ENCODE measurements at places on chromosomes 3 and 15.

- DNase-seq, result no peak
These were observed 1.0 kb upstream of the MGA start for GRCh38 chr15:41659190-41659589.

GRCh38 chr15:41564286-41564959, 5.4 kb downstream of the TYRO3 start:
- no peak for DNase-seq

DNA sequence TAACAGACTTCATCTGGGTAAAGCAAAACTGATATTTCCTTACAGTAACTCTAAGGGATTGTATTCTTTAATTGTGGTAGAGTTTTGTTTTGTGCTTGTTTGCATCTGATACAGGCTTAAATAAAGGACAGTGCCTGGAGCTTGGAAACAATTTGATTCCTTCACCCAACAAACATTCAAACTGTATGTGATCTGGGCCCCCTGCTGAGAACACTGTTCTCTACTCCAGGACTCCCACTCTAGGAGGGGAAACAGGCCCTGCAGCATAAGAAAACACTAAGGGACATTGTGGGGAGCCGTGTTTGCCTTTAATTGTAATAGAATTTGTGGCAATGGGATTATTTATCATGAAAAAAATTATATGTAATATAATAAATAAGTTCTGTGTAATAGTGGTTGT, 56.9 kb downstream of the CTDSPL start:
- DNase-seq, result no peak

DNA sequence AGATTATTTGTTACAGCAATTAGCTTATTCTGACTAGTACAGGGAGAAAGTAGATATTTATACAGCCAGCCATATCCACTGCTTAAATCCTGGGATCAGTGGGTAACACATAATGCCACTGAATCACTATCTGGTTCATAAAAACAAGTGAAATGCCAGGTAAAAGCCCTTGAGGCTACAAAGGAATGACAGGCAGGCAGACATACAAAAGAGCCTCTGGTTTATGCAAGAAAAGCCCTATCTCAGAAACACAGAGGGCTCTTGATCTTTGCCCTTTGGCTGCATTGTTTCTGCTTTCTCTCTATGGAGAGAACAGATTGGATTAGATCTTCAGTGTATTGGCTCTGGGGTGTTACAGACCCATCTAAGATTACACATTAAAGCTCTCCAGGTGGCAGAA, 115.4 kb upstream of the GADL1 start:
- DNase-seq, result no peak

DNA sequence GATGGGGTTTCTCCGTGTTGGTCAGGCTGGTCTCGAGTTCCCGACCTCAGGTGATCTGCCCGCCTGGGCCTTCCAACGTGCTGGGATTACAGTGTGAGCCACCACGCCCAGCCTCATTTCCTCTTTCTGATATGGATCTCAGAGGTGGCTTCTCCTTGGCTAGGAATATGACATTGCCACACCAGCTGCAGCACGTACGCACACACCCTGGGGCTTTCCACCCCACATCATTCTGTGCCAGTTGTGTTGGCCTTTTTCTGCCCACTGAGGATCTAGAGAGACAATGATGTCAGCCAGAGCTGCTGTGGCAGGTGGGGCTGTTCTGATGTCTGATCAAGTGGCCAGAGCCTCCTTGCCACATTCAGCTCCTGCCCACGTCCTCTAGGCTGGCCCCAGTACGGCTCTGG, 29.0 kb downstream of the TMEM45A start:
- no peak for DNase-seq

DNA sequence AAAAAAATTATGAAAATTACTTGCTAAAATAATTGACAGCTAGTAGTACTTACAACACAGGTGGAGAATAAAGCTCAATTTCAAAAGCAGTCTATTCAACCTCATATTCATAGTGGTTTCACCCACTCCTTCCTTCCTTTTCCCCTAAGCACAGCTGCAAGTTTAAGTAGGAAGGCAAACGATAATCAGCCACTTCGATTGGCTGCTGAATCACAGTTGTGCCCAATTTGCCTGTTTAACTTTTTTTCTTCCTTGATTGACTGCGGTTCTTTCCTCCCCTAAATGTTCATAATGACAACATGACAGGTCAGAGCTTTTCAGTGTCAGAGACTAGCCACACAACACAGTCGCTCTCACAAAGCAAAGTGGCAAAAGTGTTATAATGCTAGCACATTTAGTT, 468.0 kb upstream of the GBE1 start:
- no peak for DNase-seq

DNA sequence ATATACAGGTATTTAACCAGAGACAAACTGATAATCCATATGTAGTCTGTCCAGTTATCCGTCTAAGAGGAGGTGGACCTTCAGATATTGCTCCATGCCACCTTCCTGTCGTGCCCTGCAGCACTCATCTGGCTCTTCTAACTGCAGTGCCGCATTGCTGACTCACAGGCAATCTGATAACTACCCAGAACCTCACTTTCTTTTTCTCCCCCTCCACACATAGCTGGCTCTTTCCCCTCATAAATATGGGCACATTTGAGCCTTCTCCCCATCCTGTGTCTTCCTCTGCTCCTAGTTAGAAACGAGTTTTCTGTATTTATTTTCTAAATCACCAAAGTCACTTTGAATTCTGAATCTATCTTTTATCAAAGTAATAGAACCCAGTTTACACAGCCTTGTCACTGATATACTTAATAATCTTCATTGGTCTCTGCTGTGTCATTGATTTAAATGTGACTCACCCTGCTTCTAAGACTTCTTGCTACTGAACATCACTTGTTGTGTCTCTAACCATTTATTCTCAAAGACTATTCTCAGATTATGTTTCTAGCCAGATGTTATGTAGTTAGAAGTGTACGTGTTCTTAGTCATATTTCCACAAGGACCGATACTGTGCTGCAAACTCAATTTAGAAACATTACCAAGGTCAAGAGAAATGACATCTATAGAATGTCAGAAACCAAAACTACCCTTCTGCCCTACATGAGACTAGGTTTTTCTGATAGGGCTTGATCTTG, 17.4 kb upstream of the KCNMB2 start:
- no peak for DNase-seq
